Karpas-422 (cell line): ENCODE measurements at places on chromosomes 13 and 19.
A peak's percentile ranks its signal among the peaks of the same experiment; 100 is the strongest.

DNA sequence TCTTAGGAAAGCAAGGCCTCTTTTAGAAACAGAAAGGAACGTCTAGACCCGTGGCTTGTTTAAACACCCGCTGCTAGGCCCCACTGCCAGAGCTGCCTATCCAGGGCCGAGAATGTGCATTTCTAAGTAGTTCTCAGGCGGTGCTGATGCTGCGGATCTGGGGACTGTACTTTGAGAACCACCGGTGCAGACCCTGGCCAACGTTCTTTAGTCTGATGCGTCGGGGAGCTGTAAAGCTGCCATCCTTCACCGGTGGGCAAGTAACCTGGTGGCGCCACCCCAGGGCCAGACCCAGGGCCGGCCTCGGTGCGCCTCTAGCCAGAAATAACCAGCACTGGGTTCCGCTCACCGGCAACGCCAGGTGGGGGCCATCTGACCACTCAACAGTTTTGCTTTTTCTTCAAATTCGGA is 47.1 kb downstream of the TGDS start:
- H3K27ac ChIP-seq, result peak overlapping the region; percentile 83
- H3K36me3 ChIP-seq, result no peaks in the 10 kb centered on the region
- no peaks in the 10 kb centered on the region for H3K27me3 ChIP-seq
- H3K4me1 ChIP-seq, result peaks cover 20% of the 10 kb centered on the region

DNA sequence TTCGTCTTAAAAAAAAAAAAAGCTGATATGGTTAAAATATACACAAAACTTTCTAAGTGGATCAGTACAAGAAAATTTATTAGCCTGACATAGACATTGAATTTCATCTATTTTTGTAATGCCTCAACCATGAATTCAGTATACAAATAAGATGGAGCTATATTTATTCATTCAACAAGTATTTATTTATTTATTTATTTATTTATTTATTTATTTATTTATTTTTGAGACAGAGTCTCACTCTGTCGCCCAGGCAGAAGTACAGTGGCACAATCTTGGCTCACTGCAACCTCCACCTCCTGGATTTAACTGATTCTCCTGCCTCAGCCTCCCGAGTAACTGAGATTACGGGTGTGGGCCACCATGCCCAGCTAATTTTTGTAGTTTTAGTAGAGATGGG is 78.5 kb upstream of the GSX1 start:
- no peak for DNase-seq
- no peaks in the 10 kb centered on the region for H3K36me3 ChIP-seq
- no peaks in the 10 kb centered on the region for H3K4me1 ChIP-seq
- H3K4me3 ChIP-seq, result no peak overlapping the region
- no peak overlapping the region for H3K27ac ChIP-seq

- H3K36me3 ChIP-seq, result no peaks in the 10 kb centered on the region
- no peak overlapping the region for H3K4me3 ChIP-seq
- H3K4me1 ChIP-seq, result no peaks in the 10 kb centered on the region
- DNase-seq, result no peak
Observed at GRCh38 chr19:10478476-10478875, 24.7 kb downstream of the KEAP1 start.

DNA sequence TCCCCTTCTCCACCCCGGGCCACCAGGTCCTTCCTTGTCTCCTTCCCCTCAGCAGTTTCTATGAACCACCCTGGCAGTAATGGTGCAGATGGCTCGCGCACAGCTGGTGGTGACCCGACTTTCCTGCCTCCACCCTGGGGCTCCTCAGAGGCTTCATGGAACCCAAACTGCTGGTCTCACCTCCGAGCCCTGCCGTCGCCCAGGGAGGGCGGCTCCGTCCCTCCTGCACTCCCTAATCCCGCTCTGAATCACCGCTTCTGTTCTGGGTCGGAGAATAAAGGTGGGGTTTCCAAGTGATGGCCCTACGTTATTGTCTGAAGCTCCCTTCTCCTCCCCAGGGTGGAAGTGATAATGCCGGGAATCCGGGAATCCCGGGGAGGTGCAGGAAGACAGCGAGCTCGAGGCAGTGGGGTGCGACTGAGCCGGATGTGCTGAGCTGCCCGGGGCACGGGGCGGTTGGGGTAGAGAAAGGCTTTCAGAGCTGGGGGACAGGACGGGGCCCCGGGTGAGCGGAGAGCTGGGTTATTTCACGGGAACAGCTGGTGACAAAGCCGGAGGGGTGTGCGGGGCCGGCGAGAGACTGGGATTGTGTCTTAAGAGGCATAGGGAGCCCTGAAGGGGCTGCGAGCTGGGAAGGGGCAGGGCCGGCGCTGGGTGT is 711 bp downstream of the FUT2 start:
- no peaks in the 10 kb centered on the region for H3K36me3 ChIP-seq
- DNase-seq, result no peak
- H3K4me1 ChIP-seq, result no peaks in the 10 kb centered on the region
